ENCODE measurements at places on chromosomes 13 and 19.

DNA sequence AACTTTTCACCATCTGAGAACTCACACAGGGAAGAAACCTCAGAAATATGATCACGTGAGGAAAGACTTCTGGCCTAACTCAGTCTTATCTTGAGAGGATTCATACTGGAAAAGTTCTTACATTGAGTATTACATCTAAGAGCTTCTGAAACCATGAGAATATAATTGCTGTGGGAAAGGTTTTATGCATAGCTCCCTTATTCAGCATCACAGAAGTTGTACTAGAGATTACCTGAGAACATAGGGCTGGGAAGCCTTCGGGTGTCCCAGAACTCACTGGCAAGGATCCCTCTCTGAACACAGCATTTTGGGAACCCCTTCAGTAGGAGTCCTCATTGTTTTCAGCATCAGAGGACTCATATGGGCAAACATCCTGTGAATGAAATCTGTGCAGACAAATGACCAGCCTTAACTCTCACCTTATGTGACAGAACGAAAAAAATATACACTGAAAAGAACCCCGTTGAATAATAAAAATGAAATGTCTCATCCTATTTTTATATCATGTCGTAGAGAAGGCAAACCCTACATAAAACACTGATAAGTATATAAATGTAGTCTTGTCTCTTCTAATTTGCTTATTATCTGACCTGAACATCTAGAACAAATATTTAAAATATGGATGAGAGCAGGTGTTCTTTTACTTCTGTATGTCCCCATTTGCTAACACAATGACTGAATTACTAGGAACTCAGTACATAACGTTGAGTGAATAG, 14.2 kb downstream of the ZNF274 start:
- no peak for DNase-seq

- no peak for DNase-seq
Observed at GRCh38 chr13:44404261-44405132, 30.9 kb downstream of the SERP2 start.

DNA sequence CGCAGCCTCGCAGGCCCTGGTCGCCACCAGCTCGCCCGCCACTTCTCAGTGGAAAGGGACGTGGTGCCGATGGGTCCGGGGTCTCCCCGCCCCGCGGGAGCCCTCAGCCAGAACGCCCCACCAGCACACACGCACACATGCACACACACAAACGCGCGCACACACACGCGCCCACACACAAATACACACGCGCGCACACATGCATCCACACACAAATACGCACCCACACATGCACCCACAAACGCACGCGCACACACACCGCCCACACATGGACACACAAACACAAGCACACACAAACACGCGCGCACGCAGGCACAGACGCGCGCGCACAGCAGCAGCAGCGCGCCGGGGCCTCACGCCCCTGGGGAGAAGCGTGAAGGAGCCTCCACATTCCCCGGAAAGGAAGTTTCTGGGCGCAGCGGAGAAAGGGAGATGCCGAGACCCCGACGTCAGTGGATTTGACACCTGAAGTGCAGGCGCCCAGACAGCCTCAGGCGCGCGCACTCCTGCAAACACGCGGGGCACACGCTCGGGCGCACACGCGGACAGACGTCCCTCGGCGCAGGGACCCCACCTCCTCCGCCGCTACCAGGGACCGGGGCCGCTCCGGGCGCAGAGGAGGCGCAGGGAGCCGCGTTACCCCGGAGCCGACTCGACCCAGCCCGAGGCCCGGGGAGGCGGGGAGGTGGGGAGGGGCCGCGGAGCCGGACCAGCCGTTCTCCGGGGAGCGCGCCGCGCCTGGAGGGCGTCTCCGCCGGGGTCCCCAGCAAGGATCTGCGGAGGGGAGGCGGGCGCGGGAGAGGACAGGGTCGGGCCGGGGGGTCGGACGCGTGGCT, 622 bp downstream of the RASA3 start:
- no peak for DNase-seq

- no peak for DNase-seq
Observed at GRCh38 chr19:37929355-37929923, 22.4 kb downstream of the SIPA1L3 start.

DNA sequence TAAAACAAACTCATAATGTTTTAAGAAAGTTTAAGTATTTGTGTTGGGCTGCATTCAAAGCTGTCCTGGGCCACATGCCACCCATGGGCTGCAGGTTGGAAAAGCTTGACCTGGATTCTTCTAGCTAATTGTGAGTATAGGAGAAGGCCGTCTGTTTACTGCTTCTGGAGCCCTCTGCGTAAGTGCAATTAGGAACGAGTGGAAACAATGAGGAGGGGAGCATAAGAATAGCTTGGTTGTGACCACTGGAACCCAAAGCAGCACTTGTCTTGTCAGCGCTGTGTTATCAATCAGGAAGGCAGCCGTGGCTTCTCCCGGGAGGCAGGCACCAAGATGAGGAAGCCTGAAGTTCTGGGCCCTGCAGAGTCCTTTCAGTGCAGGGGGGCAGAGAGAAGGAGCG, 110.4 kb upstream of the MBNL2 start:
- DNase-seq, result no peak

GRCh38 chr19:33064458-33064791, 263 bp downstream of the RHPN2 start:
- DNase-seq, result no peak

GRCh38 chr13:35855531-35856019, 275.6 kb downstream of the DCLK1 start:
- no peak for DNase-seq

DNA sequence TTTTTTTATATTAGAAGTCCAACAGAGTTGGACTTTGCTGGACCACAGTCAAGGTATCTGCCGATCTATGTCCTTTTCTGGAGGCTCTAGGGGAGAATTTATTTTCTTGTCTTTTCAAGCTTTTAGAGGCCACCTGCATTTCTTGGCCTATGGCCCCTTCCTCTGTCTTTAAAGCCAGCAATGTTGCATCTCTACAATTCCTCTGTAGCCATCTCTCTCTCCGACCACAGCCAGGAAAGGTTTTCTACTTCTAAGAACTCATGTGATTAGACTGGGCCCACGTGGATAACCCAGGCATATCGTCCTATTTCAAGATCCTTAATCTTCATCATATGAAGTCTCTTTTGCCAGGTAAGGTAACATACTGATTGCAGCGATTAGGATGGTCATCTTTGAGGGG, 43.5 kb upstream of the RGCC start:
- DNase-seq, result no peak

- DNase-seq, result no peak
Observed at GRCh38 chr19:23527797-23528196, 132.5 kb upstream of the ZNF91 start.

DNA sequence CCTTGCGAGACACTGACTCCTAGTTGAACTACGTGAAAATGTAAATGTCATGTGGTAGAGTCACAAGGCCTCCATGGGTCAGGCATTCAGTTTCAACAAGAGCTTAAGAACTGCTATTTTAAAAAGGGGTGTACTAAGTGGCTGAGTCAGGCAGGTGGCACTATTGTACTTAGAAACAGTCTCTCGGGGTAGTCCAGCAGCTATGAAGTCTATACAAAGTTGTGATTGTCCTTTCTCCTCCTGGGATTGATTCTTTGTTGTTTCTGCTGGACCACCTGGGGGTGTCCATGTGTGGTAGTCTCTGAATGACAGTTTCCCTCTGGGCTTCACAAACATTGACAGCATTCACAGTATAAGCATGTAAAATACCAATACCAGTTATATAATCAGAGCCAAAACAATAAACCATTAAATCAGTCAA, 33.0 kb downstream of the UGGT2 start:
- DNase-seq, result peak; percentile 55

GRCh38 chr13:22451327-22451741, 729.4 kb upstream of the SGCG start:
- no peak for DNase-seq

DNA sequence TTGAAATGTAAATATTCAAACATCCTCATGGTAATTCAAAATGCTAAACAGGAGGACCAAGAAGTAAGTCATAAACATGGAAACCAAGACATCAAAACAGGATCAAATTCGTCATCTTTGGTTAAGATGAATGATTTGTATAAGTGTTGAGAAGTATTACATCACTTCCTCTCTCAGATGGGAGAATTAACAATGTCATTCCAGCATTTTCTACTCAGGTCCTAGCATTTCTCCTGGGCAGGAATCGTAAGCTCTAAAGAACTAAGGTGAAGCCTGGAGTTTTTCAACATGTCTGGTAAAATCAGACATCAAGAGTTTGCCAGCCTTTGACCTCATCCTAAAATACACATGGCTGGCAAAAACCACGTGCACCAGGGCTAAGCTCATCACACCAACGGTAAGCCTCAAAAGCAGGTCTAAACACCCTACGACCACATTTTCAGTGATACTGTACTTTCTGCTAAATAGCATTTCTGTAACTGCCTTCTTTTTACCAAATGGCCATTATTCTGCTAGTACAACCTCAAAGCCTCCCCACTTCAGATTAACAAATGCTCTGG, 24.8 kb downstream of the RANBP3 start:
- DNase-seq, result no peak

- no peak for DNase-seq
Observed at GRCh38 chr19:6030214-6030507, 52.2 kb upstream of the RANBP3 start.

GRCh38 chr19:38294090-38294489, 10.0 kb upstream of the C19orf33 start:
- no peak for DNase-seq

DNA sequence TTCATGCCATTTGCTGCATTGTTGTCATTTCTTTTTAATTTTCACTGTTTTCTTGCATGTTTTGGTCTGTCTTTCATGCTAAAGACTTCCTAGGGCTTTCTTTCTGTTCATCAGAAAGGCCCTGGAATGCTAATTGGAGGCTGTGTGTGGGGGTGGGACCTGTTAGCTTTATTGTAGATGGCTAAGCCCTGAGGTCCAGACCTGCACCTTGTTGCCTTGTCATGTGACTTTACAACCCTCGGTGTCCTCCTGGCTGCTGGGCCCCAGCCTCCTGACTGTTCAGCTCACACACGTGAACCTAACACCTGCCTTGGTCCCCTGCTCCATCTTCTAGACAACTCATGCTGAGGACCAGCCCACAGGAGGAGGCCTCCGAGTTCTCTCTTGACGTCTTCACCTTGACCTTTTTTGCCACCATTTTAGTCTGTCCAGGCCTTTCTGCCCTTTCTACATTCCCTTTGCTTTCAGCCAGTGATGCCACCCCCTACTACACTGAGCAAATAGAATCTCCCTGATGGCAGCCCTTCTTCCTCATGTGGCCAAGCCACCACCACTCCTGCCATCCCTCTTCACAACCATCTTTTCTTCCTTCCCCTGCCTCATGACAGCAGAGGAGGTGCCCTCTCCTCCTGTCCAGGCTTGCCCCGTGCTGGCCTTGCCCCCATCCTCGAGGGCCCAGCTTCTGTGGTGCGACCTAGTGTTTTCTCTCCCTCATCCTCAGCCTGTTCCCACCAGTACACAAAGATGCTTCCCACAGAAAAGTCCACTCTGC, 41.4 kb upstream of the GPI start:
- no peak for DNase-seq

DNA sequence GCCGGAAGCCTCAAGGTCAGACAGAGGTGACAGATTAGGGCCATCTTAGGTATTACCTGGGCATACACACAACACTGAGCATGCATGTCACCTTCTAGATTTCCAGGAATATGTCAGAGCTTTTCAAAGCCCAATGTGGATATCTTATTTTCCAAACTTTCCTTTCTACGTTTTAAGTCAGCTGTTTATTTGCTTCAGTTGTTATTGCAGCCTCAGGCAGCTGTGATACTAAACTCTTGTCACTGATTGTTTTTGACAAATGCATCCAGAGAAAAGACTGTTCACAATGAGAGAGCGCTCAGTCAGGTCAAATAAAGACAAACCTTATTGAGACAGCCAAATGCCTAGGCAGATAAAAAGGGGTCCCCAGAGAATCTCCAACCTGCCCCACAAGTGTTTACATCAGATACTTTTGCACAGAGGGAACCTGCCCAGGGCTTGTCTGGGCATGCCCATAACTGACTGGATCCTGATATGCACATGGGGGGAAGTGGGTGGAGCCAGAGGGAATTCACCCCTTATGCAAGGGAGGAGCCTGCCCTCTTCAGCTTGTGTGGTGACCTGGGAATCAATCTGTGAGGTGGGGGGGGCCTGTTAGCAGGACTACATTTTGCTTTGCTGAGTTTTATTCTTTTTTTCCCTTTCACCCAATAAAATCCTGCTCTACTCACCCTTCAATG, 28.5 kb downstream of the MED4 start:
- DNase-seq, result no peak

DNA sequence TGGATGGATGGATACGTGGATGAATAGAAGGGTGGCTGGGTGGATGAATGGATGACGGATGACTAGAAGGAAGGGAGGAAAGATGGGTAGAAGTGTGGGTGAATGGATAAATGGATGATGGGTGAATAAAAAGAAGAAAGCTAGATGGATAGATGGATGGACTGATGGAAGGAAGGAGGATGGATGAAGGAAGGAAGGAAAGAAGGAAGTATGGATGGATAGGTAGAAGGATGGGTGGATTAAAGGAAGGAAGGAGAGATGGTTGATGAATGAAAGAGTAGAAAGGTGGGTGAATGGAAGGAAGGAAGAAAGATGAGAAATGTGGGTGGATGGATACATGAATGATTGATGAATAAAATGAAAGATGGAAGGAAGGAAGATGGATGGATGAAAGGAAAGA, 14.5 kb downstream of the ARHGEF18 start:
- DNase-seq, result no peak
